Hepatocyte (in vitro differentiated cells): ENCODE measurements at places on chromosomes 2 and 18.

GRCh38 chr2:64036034-64036705, 16.9 kb upstream of the VPS54 start:
- no peaks in the 10 kb centered on the region for H3K27me3 ChIP-seq
- no peaks in the 10 kb centered on the region for H3K36me3 ChIP-seq
- no peaks in the 10 kb centered on the region for H3K4me1 ChIP-seq
- no peak overlapping the region for H3K4me3 ChIP-seq
- no peak overlapping the region for H3K27ac ChIP-seq

DNA sequence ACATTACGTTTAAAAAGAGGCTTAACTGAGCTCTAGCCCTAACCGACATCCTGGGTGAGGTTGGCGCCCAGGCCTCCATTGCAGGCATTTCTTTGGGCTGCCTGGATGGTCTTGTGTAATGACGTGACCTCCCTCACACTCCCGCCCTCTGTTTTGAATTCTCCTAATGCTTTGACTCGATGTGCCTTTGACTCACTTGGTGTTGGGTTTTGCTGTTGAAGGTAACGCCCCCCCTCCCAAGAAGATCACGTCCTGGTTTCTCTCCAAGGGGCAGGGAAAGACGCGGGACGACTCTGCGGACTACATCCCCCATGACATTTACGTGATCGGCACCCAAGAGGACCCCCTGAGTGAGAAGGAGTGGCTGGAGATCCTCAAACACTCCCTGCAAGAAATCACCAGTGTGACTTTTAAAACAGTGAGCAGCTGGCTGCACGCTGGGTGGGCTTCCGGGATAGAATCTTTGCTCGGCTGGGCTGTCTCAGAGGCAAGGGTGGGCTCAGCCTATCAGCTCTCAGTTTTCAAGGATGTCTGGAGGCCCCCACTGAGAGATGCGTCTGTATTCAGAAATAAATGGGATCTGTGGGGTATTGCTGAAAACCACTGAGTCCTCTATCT, 87.9 kb upstream of the ATG16L1 start:
- no peak overlapping the region for H3K4me3 ChIP-seq
- no peaks in the 10 kb centered on the region for H3K4me1 ChIP-seq
- no peaks in the 10 kb centered on the region for H3K36me3 ChIP-seq

GRCh38 chr2:71538656-71539265, 85.4 kb downstream of the DYSF start:
- H3K36me3 ChIP-seq: no peaks in the 10 kb centered on the region
- H3K4me3 ChIP-seq: no peak overlapping the region
- no peaks in the 10 kb centered on the region for H3K27me3 ChIP-seq
- no peak for DNase-seq
- H3K4me1 ChIP-seq: no peaks in the 10 kb centered on the region

- no peaks in the 10 kb centered on the region for H3K4me1 ChIP-seq
- H3K36me3 ChIP-seq: no peaks in the 10 kb centered on the region
- H3K27ac ChIP-seq: no peak overlapping the region
- H3K4me3 ChIP-seq: no peak overlapping the region
- no peaks in the 10 kb centered on the region for H3K27me3 ChIP-seq
These were observed 39.3 kb upstream of the SERPINB2 start for GRCh38 chr18:63848159-63848558.

DNA sequence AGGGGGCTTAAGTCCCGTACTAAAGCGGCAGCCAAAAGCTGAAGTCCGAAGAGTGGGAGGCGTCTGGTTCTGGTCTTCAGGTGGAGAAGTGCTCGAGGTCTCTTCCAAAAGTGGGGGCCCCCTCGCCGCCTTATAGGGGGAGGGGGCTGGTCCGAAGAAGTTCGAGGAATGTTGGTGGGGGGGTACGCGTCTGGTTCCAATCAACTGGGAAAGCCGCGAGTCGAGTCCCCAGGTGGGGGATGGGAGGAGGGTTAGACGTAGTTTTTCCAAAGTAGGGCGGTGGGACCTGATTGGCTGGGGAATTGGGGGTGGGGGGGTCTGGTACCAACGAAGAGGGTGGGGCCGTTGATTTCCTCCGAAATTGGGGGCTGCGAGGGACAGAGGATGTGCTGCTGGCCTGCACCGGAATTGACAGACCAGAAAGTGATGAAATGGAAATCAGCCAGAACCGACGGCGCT, 594 bp downstream of the ITM2C start:
- no peaks in the 10 kb centered on the region for H3K27me3 ChIP-seq
- peak overlapping the region; percentile 97 for H3K27ac ChIP-seq
- DNase-seq: peak; percentile 67
- no peaks in the 10 kb centered on the region for H3K36me3 ChIP-seq

- H3K36me3 ChIP-seq: no peaks in the 10 kb centered on the region
- no peak overlapping the region for H3K27ac ChIP-seq
- no peaks in the 10 kb centered on the region for H3K4me1 ChIP-seq
- no peaks in the 10 kb centered on the region for H3K27me3 ChIP-seq
- no peak overlapping the region for H3K4me3 ChIP-seq
These were observed 11.4 kb upstream of the ZAP70 start for GRCh38 chr2:97701851-97702465.

DNA sequence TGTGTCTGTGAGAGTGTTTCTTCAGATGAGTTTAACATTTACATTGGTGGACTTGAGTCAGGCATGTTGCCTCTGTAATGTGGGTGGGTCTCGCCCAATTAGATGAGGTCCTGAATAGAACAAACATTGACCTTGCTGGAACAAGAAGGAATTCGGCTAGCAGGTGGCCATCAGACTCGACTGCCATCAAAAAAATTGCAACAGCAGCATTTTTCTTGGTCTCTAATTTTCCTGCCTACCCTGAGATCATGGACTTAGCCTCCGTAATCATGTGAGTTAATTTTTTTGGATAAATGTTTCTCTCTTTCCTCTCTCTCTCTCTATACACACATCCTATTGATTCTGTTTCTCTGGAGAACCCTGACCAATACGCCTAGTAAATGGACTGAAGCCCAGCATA, 83.8 kb upstream of the ST6GAL2 start:
- H3K4me1 ChIP-seq: no peaks in the 10 kb centered on the region
- no peaks in the 10 kb centered on the region for H3K27me3 ChIP-seq
- no peak for DNase-seq
- no peak overlapping the region for H3K4me3 ChIP-seq
- H3K27ac ChIP-seq: no peak overlapping the region

GRCh38 chr2:10038716-10039115, 4.6 kb upstream of the KLF11 start:
- H3K4me1 ChIP-seq: peaks cover 9% of the 10 kb centered on the region
- H3K36me3 ChIP-seq: no peaks in the 10 kb centered on the region
- no peak for DNase-seq
- H3K27ac ChIP-seq: no peak overlapping the region

DNA sequence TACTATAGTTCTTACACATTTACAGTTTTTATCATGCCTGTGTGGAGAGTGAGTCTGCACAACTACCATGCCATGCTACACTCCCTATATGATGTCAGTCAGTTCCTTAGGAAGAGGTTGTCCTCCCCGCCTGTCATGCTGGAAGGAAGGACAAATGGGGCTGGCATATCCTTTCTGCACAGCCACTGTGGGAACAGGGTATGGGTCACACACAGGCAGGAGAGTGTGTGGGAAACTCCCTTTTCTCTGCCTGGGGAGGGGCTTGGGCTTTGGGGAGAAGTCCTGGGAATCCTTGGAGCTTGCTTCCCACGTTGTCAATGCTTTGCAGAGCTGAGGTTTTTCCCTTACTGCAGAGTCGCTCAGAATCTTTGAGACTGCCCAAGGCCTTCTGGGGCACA, 232.1 kb downstream of the PRKCE start:
- no peaks in the 10 kb centered on the region for H3K36me3 ChIP-seq
- H3K27ac ChIP-seq: no peak overlapping the region
- no peaks in the 10 kb centered on the region for H3K27me3 ChIP-seq
- DNase-seq: no peak

DNA sequence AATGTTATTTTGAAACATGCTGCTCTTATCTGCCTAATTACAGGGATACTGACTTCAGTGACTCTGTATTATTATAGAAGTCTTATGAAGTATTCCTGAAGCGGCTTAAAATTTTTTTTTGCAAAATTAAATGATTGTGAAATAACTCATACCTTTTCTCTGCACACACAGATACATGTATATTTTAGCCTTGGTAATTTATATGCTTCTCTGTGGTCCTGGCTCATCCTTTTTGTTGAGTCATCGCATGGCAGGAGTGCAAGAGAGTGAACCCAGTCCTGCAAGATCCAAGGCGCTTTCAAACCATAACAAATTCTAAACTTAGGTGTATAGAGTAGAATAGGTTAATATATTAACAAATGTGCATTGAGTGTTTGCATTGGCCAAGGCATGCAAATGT, 8.6 kb downstream of the CCNT2 start:
- peaks cover 8% of the 10 kb centered on the region for H3K4me1 ChIP-seq
- H3K27ac ChIP-seq: no peak overlapping the region
- no peak for DNase-seq
- no peaks in the 10 kb centered on the region for H3K36me3 ChIP-seq
- H3K27me3 ChIP-seq: no peaks in the 10 kb centered on the region

- H3K36me3 ChIP-seq: no peaks in the 10 kb centered on the region
- H3K4me1 ChIP-seq: no peaks in the 10 kb centered on the region
- H3K27ac ChIP-seq: no peak overlapping the region
- H3K27me3 ChIP-seq: peaks cover 5% of the 10 kb centered on the region
- no peak for DNase-seq
- H3K4me3 ChIP-seq: no peak overlapping the region
These were observed 21.1 kb downstream of the INPP5D start for GRCh38 chr2:233081232-233081730.

GRCh38 chr18:31566576-31567306, 24.9 kb upstream of the TTR start:
- peak; percentile 43 for DNase-seq
- no peak overlapping the region for H3K4me3 ChIP-seq
- H3K36me3 ChIP-seq: no peaks in the 10 kb centered on the region
- no peaks in the 10 kb centered on the region for H3K27me3 ChIP-seq
- peak overlapping the region; percentile 71 for H3K27ac ChIP-seq
- peaks cover 9% of the 10 kb centered on the region for H3K4me1 ChIP-seq

DNA sequence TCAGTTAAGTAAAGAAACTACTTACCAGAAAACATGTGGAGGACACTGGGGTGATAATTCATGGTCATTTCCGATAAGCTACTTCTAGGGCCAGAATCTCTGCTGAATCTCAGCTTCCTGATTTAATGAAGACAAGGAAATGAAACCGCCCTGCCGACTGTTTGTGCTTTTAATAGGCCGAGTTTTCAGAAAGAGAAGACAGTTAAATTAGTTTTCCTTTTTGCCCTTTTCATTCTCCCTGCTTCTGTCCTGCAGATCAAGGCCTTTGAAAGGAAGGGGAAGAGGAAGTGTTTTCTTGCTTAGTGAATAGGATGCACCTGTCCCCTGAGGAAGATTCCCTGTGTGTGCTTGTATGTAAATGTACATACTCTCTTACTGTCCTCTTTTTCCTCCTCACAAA, 126.6 kb downstream of the SH3RF3 start:
- no peak for DNase-seq
- no peaks in the 10 kb centered on the region for H3K36me3 ChIP-seq
- no peak overlapping the region for H3K27ac ChIP-seq
- H3K4me3 ChIP-seq: no peak overlapping the region
- peaks cover under 1% of the 10 kb centered on the region for H3K4me1 ChIP-seq

- H3K36me3 ChIP-seq: no peaks in the 10 kb centered on the region
- no peak overlapping the region for H3K27ac ChIP-seq
- no peaks in the 10 kb centered on the region for H3K4me1 ChIP-seq
- no peak overlapping the region for H3K4me3 ChIP-seq
These were observed 317.6 kb upstream of the REG3G start for GRCh38 chr2:78707776-78708386.

- H3K4me1 ChIP-seq: peaks cover 40% of the 10 kb centered on the region
- H3K4me3 ChIP-seq: no peak overlapping the region
These were observed 28.8 kb downstream of the SH3BP4 start for GRCh38 chr2:234980451-234981187.

- DNase-seq: peak; percentile 30
- H3K36me3 ChIP-seq: no peaks in the 10 kb centered on the region
- peaks cover 28% of the 10 kb centered on the region for H3K4me1 ChIP-seq
- H3K4me3 ChIP-seq: peak overlapping the region; percentile 69
- peak overlapping the region; percentile 100 for H3K27ac ChIP-seq
These were observed 412 bp downstream of the GPD2 start for GRCh38 chr2:156436497-156437085.

DNA sequence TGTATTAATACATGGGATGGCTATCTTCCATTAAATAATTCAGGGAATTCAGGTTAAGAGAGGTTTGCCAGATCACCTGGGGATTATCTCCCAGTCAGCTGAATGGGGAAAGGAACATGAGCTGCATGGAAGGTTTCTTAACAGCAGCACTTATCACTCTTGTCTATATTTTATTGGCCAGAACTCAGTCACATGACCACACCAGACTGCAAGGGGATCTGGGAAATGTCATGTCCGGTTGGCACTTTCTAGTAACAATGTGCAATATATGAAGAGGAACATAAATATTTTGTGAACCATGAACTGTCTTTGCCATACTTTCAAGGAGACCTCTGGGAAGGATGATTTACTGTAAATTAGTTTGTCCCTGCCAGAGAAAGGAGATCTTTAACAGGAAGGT, 599.1 kb downstream of the SLC4A3 start:
- no peak overlapping the region for H3K27ac ChIP-seq
- peaks cover 25% of the 10 kb centered on the region for H3K4me1 ChIP-seq
- no peaks in the 10 kb centered on the region for H3K36me3 ChIP-seq
- H3K4me3 ChIP-seq: no peak overlapping the region
- no peak for DNase-seq

DNA sequence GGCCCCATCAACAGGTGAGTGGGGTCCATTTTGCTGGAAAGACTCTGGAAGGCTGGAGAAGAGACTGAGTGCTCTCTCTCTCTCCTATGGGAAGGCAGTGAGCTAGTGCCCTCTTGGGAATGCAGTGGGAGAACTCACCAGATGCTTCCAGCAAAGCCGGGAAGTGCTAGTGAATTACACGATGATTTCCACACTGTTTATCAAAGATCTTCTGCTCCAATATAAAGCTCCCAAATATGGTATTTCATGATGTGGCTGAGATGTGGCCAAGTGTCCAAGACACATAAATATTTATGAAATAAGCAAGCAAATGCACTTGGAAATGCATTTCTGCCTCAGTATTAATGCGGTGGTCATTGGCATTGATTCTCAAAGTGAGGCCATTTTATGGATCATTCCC, 135.9 kb downstream of the VAPA start:
- H3K4me3 ChIP-seq: no peak overlapping the region
- DNase-seq: no peak
- peak overlapping the region; percentile 43 for H3K27ac ChIP-seq
- H3K36me3 ChIP-seq: no peaks in the 10 kb centered on the region
- no peaks in the 10 kb centered on the region for H3K27me3 ChIP-seq

DNA sequence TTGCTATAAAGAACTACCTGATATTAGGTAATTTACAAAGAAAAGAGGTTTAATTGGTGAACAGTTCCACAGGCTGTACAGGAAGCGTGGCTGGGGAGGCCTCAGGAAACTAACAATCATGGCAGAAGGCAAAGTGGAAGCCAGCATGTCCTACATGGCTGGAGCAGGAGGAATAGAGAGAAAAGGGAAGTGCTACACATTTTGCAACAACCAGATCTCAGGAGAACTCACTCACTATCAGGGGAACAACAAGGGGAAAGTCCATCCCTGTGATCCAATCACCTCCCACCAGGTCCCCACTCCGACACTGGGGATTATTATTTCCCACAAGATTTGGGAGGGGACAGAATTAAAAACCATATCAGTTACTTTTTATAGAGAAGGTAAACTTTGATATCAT, 273.5 kb upstream of the MMADHC start:
- H3K27ac ChIP-seq: no peak overlapping the region
- DNase-seq: no peak
- no peaks in the 10 kb centered on the region for H3K36me3 ChIP-seq
- no peaks in the 10 kb centered on the region for H3K27me3 ChIP-seq
- H3K4me1 ChIP-seq: no peaks in the 10 kb centered on the region
- no peak overlapping the region for H3K4me3 ChIP-seq
